Caudate nucleus (tissue), 63 donors: ENCODE measurements at places on chromosomes 12 and 14.

- no peak for DNase-seq
Observed at GRCh38 chr12:110373025-110373424, 30.5 kb downstream of the ANAPC7 start.

DNA sequence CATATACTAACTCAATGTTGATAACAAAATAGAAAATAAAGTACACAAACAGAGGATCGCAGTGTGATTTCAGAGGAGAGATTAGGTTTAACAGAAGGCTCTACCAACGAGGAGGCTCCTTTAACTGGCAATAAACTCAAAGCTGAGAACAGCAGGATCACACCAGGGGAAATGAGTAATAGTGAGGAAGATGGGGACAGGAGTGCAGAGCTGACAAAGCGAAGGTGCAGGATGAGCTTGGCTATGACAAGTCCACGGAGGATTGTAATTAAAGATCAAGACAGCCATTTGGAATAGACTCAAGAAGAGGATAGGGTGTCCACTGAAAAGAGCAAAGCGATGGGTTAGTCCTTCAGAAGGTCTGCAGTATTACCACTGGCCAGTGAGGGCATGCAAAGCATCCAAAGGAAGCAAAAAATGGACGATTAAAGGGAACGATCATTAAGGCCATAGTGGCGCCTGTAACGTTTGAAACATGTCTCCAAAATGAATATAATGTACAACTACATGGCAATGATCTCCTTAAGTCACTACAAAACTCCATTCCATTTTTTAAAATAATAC is 85.3 kb downstream of the GRIN2B start:
- DNase-seq: no peak

- DNase-seq: no peak
Observed at GRCh38 chr12:103386451-103386850, 109.3 kb downstream of the C12orf42 start.

- DNase-seq: no peak
Observed at GRCh38 chr12:52139579-52140062, 52.2 kb downstream of the KRT80 start.

- no peak for DNase-seq
Observed at GRCh38 chr14:58309086-58309485, 10.7 kb downstream of the ARID4A start.

DNA sequence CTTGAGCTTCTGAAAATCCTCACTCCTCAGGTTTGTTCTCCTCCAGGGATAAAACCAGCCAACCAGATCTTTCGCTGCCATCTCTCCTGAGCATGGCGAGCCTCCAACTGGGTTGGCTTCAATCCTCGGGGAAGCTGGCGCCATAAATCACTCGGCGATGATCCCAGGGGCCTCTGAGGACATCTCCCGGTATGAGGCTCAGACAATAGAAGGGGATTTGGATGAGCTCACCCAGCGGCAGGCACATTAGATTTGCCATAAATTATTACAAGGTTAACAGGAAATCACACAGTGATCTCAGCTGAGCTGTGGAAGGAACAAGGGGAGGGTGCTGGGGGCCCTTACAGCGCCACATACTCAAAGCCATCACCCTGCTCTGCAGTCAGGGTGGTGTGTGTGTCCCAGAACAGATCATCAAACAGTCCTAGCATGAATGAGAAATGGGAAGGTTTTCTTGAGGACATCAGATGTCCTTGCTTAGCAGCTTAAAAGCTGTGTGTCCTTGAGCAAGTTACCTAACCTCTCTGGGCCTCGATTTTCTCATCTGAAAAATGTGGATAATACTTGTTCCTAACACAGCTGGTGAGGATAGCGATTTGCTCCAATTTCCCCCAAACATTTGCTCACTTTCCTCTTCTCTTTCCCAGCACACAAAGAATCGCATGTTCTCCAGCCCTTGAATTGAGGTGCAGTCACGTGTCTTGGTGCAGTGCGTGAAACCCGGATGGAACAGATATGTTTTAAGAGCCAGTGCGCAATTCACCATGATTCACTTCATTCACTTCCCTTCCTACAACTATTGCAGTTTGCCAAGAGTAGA is 142.8 kb downstream of the SCARB1 start:
- no peak for DNase-seq

DNA sequence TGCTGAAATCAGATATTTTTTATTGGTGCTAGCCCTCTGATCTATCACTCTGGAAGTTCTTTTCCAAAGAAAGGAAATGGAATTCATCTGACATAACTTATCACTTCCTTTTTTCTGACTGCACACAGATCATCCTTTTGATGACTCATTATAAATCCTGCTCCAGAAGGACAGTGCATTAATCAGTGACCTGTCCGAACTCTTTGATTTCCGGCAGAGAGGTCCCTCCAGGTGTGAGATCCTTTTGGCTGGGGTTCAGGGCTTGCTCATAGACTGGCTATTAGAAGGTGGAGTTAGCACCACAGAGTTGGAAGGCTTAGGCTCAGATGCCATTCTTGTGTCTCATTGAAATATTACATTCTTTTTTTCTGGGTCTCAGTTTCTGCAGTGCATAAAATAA is 328.2 kb downstream of the ZFP36L1 start:
- DNase-seq: no peak

DNA sequence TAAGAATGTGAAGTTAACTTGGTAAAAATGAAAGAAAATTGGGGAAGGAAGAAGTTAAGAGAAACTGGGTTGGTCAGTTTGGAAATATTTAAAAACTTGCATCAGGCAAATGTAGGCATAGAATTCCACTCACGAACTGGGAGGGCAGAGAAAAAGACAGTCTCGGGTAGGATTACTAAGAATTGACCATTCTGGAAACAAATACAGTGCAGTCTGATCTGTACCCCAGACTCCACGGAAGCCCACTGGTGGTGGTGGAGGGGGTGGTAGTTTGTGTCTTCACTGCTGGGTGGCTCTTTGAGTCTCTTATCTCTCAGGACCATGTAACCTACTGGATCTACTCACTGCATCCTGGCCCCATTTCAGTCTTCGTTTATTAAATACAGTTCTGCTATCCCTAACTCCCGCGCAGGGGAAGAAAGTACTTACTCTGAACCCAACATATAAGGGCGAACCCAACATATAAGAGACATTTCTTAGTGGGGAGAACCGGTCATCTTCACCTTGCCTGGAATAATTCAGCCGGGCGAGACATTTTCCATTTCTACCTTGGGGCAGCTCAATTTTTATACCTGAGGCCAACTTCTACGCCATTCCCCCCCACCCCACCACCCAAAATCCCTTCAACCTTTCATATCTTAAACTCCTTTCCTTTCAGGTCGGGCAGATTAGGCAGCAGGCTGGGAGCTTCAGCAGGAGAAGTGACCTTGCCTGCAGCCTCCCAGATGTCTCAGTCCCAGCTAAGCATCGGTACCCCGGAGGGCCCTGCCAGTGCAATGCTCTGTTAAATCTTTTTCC is 1.7 kb downstream of the SLC2A3 start:
- no peak for DNase-seq

- no peak for DNase-seq
Observed at GRCh38 chr14:73422515-73422914, 35.8 kb downstream of the NUMB start.

DNA sequence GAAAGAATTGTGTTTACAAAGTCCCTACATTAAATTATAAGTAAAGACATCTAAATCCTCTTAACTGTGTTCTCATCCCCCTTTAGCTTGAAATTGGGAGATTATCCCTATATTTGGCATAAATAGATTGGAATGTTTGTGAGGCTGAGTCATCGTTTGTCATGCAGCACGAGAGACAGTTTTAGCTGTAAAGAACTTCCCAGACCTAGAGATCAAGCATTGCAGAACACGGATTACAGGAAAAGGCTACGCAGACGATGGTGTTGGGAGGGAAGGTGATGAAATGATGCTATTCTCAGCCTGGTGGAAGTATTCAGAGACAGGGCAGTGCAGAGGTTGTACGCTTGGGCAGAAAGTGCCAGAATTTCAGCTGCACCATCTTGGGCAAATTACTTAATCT is 93.8 kb downstream of the PTPRB start:
- no peak for DNase-seq

- no peak for DNase-seq
Observed at GRCh38 chr14:39212693-39213092, 21.0 kb upstream of the MIA2 start.

DNA sequence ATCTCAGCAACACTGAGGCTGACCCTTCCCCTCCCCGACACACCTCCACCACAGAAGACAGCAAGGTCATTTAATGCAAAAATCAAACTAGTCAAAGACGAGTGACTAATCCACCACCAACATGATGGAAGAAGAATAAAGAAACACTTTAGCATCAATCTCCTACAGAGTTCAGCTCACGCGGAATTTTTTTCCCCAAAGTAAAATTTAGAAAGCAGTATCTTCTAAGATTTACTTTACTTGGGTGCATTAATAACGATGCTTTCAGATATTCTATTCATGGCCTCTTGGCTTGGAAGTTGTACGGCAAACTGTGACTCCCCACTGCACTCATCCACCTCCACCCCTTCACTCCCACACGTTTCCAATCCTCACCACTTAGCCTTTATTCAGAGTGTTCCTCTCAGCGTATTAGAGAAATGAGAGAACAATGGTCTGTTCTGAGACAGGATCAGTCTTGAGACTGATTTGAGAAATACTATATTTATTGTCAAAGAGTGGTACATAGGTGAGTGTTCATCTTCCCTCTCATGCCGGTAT is 1.9 kb downstream of the EGLN3 start:
- DNase-seq: no peak

GRCh38 chr12:41250748-41251147 is 62.6 kb downstream of the PDZRN4 start:
- DNase-seq: no peak

- DNase-seq: no peak
Observed at GRCh38 chr14:25150401-25150800, 100.5 kb upstream of the STXBP6 start.

GRCh38 chr12:130761537-130762318 is 45.6 kb upstream of the RIMBP2 start:
- peak; percentile 34 for DNase-seq

DNA sequence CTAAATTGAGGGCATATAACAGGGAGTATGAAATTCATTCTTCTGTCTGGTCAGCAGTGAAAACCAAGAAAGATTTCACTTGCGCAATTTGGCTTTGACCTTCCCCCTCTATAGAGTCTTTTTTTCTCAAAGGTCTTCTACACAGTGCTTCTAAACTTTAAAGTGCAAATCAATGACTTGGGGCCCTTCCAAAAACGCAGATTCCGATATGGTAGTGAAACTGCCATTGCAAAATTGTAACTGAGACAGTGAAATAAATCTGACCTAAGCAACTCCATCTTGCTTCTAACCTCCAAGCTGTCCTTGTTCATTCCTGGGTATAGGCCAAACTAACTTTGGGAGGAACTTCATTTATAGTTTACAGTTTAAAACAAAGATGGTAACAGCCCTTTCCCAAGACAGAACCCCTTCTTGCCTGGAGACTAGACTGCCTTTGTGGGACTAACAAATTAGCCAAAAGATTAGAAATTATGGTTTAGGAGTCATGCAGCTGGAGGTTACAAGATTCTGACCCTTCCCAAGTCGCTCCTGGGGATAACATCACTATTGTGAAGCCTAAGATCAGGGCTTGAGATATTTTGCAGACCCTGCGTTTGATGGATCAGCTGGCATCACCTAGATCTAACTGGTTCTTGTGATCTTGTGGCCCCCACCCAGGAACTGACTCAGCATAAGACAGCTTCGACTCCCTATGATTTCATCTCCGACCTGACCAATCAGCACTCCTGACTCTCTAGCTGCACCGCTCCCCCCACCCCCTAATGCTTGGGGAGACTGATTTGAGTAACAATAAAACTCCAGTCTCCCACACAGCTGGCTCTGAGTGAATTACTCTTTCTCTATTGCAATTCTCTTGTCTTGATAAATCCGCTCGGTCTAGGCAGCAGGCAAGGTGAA is 5.0 kb downstream of the SLC25A21 start:
- no peak for DNase-seq

- no peak for DNase-seq
Observed at GRCh38 chr12:41680155-41680554, 464.5 kb downstream of the GXYLT1 start.

DNA sequence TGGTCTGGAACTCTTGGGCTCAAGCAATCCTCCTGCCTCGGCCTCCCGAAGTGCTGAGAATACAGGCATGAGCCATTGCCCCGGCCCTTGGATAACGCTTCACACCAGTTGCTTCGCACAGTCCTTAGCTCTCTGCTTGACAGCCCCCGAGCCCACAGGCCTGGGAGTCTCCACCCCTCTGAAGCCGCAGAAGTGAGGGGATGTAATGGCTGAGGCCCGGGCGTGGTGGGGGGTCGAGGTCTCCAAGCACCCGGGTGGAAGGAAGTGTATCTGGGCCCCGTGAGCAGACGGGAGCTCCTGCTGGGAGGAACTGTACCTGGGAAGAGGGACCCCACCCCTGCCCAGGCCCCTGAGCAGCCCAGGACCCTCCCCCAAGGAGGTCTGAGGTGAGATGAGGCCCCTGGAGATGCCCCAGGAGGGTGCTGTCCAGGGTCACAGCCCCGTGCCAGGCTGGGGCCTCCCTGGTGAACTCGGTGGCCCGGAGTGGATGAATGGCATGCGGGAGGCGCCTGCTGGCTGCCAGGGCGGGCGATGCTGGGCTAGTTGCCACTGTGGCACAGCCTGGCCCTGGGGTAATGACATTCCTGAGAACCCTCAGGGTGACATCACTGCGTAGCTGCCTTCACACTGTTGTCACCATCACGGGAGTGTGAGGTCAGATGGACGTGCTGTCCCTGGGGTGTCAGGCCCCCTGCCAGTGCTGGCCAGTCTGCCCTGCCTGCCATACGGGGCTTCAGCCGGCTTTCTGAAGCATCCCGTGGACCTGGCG is 48.9 kb downstream of the KIF26A start:
- no peak for DNase-seq

- peak; percentile 16 for DNase-seq
Observed at GRCh38 chr14:71438684-71439083, 493.5 kb upstream of the RGS6 start.

- DNase-seq: no peak
Observed at GRCh38 chr12:128693115-128693514, 130.6 kb downstream of the SLC15A4 start.

DNA sequence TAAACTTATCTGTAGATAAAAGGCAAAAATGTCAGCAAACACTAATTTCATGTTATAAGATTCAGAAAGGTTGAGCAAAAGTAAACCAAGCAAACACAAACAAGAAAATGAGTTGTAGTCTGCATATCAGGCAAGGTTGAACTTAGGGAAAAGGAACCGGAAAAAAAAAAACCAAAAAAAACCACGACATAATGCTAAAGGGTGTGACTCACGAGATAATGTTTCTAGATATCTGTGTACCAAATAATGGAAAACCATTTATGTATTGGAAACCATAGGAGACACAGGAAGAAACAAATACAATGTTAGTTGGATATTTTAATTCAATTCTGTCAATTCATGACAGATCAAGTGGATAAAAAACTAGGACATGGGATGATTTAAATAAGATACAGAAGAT is 60.5 kb downstream of the GPATCH2L start:
- no peak for DNase-seq

DNA sequence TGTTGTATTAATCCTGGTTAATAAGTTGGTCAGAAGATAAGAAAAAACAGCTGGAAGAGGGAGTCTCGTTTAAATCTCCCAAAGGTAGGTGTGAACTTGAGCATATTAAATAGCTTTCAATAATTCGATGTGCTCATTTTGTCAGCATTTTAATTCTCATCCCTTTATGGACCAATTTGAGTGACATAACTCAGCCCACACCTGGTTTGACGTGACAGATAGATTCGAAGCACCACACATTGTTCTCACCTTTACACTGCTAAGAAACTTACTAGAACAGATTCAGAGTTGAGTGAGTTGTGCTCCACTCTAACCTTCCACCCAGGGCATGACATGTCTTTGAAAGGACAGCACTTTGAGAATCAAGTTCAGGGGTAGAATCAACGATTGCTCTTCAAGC is 161.4 kb upstream of the GZMB start:
- no peak for DNase-seq
